ENCODE measurements at places on chromosomes 7 and 10.

DNA sequence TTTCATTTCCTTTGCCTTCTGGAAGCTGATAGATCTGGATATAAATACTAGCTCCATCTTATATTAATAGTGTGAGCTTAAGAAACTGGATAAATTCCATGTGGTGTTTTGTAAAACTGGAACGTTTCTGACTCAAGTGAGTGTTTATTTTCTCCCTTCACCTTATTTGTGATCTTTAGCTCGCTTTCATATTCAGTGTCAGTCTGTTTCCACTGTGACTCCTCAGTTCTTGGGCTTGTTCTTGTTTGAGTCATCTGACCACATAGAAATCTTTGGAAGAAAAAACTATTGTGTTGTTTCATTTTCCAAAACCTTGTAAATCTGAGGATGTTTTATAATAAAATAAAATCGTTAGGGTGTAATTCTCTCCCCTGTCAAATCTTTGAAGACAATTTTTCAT, 186.4 kb downstream of the POLR1F start:
- H3K36me3 ChIP-seq: no peaks in the 10 kb centered on the region
- H3K27ac ChIP-seq: no peak overlapping the region
- DNase-seq: no peak
- H3K4me1 ChIP-seq: no peaks in the 10 kb centered on the region
- H3K27me3 ChIP-seq: no peaks in the 10 kb centered on the region

DNA sequence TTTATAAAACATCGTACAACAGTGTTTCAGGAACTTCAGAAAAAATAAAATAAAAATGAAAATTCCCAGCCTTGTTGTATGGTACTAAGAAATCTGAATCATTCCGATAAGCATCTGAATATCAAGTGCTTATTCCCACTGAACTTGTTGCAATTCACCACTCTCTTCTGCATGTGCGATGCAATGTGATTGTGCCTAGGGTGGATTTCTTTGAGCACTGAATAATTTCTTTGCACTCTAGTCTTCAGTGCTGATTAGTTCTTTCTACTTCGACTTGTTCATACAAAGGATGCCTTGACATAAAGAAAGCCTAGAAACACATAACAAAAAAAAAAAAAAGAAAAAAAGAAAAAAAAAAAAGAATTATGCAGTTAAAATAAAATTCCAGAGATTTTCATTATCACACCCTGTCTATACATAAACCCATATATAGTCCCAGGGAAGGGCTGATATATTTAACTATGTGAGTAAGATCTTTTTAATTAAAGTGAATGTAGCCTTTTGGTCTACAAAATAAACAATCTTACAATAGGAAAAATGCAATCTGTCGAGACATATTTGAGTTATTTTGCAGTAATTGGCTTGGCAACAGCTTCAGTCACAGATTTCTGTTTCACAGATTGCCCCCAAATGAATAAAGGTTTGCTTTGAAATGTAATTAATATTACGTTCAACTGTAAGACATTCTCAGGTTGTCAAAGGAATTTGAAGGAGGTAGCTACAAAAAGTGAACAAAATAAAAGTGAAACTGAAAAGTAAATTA, 1118.9 kb upstream of the CELF2 start:
- no peaks in the 10 kb centered on the region for H3K36me3 ChIP-seq
- H3K4me1 ChIP-seq: no peaks in the 10 kb centered on the region
- no peak overlapping the region for H3K4me3 ChIP-seq
- no peak for DNase-seq
- no peak overlapping the region for H3K27ac ChIP-seq
- no peaks in the 10 kb centered on the region for H3K27me3 ChIP-seq

DNA sequence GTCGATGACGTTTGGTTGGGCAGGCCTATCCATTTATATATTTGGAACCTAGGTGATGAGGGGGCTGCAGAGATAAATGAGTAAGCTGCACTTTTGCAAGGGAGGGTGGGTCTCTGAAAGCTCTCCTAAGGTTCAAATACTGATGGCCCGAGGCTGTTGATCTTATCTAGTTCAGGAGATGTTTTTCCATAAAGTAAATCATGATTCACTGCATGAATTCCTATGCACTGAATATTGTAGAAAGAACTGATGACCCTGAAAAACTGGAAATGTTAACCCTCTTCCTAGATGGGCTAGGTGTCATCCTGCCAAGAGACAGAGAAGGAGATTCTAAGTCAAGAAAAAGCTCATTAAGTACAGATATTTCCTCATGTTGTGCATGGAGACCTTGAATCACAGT, 459.9 kb downstream of the PLXNA4 start:
- H3K4me1 ChIP-seq: no peaks in the 10 kb centered on the region
- H3K27me3 ChIP-seq: peaks cover 19% of the 10 kb centered on the region
- no peak overlapping the region for H3K4me3 ChIP-seq
- DNase-seq: no peak
- no peak overlapping the region for H3K27ac ChIP-seq

DNA sequence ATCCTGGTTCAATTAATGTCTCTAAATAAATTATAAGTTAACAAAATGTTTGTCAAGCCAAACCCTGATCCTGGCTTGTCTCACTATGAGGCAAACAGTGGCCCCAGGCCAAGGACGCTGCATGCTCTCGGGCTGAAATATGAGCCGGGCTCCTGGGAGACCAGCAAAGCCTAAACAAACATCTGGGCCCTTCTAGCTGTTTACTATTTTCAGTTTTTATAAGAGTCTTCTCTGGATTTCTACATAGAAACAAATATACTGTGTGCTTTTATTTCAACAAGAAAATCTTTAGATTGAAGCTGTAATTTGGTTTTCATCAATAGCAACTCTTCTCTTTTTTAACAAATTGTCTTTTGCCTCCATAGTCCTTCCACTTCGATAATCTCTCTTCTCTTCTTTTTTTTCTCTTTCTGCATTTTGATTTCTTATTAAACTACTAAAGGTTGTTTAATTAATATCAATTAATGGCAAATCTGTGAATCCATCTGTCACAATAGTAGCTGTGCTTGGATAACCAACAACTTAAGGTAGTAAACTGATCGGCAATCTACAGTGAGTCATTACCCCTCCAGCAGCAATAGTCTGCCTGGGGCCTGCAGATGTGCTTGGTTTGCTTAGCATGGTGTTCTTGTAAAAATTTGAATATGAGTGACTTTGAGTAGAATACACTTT, 83.3 kb upstream of the DNAJC1 start:
- no peaks in the 10 kb centered on the region for H3K36me3 ChIP-seq
- no peak overlapping the region for H3K27ac ChIP-seq
- H3K4me3 ChIP-seq: no peak overlapping the region
- H3K27me3 ChIP-seq: peaks cover 60% of the 10 kb centered on the region
- H3K4me1 ChIP-seq: no peaks in the 10 kb centered on the region
- no peak for DNase-seq

GRCh38 chr10:515674-516073, 173.8 kb downstream of the DIP2C start:
- peaks cover 15% of the 10 kb centered on the region for H3K4me1 ChIP-seq
- no peak for DNase-seq
- H3K27me3 ChIP-seq: peaks cover 34% of the 10 kb centered on the region
- no peak overlapping the region for H3K4me3 ChIP-seq
